Activated naive CD4-positive, alpha-beta T cell treated with anti-CD3 and anti-CD28 coated beads, Interleukin-2, amount 10 ng/mL, durations not matched to agents 7 days and 5 days (primary cell): ENCODE measurements at places on chromosomes 7 and 10.
A peak's percentile ranks its signal among the peaks of the same experiment; 100 is the strongest.

DNA sequence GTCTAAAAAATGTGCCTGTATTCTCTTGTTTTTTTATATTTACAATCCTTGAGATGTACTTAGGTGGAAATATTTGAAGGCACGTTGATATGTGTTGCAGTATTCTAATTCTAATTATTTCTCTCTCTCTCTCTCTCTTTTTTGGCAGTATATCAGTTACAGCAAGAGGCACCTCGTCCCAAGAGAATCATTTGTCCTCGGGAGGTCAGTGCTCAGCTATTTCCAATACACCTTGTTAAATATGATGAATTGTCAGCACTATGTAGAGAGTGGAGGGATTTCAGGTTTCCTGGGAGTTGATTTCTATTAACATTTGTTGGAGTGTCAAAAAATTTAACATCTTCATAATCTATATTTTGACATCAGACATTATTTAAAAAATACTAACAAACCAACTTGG, 173.2 kb downstream of the CHN2 start:
- H3K4me3 ChIP-seq = no peak overlapping the region
- no peaks in the 10 kb centered on the region for H3K4me1 ChIP-seq
- H3K36me3 ChIP-seq = no peaks in the 10 kb centered on the region
- no peak overlapping the region for H3K27ac ChIP-seq
- DNase-seq = no peak

DNA sequence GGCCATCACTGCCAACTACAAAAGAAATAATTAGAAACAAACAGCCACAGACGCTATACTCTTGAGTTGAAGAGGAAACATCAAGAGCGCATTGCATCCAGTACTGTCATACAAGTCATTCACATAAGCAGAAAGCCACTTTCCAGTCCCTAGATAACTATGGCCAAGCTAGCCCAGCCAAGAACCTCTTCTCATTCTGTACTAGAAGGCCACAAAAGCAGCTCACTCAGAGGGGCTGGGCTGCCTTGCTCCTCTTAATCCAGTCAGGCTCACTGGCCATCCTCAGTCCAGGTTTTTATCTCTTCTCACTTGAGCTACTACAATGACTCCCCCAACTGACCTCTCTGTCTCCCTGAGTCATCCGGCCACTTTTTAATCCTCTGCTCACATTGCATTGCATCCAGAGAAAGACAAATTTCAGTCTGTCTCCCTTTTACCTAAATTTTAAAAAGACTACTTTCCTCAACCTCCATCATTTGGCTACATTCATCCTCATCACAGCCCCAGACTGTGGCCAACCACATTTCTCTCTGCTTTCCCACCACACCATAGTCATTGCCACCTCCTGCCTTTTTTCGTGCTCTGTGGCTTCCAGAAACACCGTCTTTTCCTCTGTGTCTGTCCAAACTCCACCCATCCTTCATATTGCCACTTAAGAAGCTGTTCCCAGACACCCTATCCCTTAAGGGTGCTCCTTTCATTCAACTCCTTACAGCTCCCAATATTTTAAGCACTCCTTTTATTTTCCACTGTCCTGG, 25.0 kb downstream of the PPP1R3C start:
- H3K36me3 ChIP-seq = no peaks in the 10 kb centered on the region
- DNase-seq = no peak
- H3K4me3 ChIP-seq = no peak overlapping the region
- H3K27ac ChIP-seq = no peak overlapping the region
- H3K27me3 ChIP-seq = no peaks in the 10 kb centered on the region
- H3K4me1 ChIP-seq = no peaks in the 10 kb centered on the region

DNA sequence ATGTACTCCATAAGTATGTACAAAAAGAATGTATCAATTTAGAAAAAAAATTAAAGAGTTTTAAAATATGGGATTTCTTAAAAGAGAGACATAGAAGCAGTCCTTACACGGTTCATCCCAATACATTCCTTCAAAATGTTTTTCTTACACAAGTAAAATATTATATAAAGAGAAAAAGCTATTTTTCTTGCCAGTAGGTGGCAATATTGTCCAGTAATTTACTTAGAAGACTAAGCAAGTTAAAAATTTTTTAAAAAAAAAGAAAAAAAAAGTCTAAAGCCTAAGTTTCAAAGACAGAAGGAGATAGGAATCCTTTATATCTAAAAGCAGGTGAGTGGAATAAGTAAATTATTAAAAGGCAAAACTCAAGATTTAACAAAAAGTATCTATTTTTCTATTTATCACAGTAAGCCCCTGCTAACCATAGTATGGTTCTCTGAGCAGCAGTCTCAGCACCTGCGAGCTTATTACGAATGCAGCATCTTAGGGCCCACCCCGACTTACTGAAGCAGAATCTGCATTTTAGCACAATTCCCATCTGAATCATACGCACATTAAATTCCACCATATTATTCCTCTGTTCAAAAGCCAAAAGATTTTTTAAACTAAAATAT, 240.6 kb downstream of the DGKI start:
- H3K27me3 ChIP-seq = peaks cover 8% of the 10 kb centered on the region
- no peak for DNase-seq
- no peaks in the 10 kb centered on the region for H3K36me3 ChIP-seq
- no peak overlapping the region for H3K4me3 ChIP-seq
- no peak overlapping the region for H3K27ac ChIP-seq

GRCh38 chr10:13719425-13719824, 132.7 kb downstream of the PRPF18 start:
- peaks cover 19% of the 10 kb centered on the region for H3K27me3 ChIP-seq
- H3K27ac ChIP-seq = no peak overlapping the region
- H3K4me3 ChIP-seq = no peak overlapping the region
- H3K4me1 ChIP-seq = peaks cover 16% of the 10 kb centered on the region

- H3K4me3 ChIP-seq = peak overlapping the region; percentile 76
- H3K4me1 ChIP-seq = peaks cover 21% of the 10 kb centered on the region
- DNase-seq = no peak
These were observed 1.2 kb upstream of the ITGB1 start for GRCh38 chr10:32959006-32959920.

- DNase-seq = no peak
- H3K4me1 ChIP-seq = no peaks in the 10 kb centered on the region
- peaks cover 22% of the 10 kb centered on the region for H3K36me3 ChIP-seq
These were observed 38.3 kb upstream of the EFCAB10 start for GRCh38 chr7:105619590-105619989.

DNA sequence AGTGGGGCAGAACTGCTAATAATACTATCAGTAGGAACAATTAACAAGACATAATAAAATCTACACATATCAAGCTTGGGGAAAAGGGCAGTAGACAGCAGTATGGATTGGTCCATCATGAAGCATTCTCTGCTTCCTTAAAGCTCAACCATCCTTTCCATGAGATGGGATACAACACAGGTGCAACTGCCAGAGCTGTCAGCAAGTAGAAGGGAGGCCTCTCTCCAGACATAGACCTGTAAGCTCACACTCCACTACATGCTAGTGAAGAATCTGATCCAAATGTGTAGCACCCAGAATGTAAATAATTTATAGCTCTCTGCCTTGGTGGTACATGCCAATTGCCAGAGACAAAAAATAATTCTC, 41.5 kb upstream of the ANAPC16 start:
- no peak overlapping the region for H3K4me3 ChIP-seq
- no peak overlapping the region for H3K27ac ChIP-seq
- H3K27me3 ChIP-seq = no peaks in the 10 kb centered on the region
- peaks cover 12% of the 10 kb centered on the region for H3K36me3 ChIP-seq

DNA sequence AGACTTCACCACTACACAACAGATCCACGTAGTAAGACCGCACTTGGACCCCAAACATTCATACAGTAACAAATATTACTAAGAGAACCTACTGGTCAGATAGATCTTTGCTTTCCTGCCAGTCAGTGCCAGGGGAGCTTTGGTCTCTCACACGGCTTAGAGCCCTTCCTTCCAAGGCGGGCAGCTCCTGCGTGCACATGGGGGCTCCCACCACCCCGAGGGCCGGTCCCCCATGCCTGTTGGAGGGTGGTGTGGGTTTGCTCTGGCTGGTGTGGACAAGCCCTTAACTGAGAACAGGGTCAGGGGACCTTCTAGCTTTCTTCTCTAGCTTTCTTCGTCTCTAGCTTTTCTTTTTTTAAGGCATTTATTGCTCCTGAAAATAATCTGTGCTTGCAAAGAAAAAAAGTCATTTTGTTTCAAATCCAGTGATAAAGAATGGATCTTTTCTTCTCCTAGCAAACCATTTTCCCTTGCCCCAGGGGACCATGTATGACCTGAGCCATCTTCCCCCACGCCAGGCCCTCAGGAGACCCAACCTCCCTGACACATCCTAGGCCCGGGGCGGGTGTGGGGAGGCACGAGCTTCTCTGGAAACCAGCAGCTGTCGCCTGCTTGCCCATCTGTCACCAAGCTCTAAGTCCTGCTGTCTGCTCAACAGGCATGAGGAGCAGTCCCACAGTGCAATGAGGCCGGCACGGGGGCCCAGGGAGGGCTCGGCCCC, 591.1 kb downstream of the PTPRN2 start:
- H3K27me3 ChIP-seq = no peaks in the 10 kb centered on the region
- DNase-seq = no peak
- no peak overlapping the region for H3K27ac ChIP-seq
- no peaks in the 10 kb centered on the region for H3K36me3 ChIP-seq
- H3K4me3 ChIP-seq = no peak overlapping the region

DNA sequence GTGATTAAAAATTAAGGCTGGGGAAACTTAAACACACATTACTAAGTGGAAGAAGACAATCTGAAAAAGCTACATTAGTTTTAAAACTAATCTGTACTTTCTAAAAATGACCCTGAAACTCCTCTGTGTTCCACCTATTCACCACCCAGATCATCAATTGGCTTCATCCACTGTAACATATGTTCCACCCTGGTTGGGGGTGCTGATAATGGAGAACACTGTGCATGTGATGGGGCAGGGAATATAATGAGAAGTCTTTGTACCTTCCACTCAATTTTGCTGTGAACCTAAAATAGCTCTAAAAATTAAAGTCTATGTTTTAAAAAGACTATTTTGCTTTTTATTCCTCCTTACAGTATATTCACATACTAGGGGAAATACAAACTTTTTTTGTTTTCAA, 132.7 kb downstream of the CNOT4 start:
- H3K4me3 ChIP-seq = no peak overlapping the region
- H3K4me1 ChIP-seq = no peaks in the 10 kb centered on the region
- DNase-seq = no peak
- no peaks in the 10 kb centered on the region for H3K27me3 ChIP-seq
- H3K36me3 ChIP-seq = no peaks in the 10 kb centered on the region

DNA sequence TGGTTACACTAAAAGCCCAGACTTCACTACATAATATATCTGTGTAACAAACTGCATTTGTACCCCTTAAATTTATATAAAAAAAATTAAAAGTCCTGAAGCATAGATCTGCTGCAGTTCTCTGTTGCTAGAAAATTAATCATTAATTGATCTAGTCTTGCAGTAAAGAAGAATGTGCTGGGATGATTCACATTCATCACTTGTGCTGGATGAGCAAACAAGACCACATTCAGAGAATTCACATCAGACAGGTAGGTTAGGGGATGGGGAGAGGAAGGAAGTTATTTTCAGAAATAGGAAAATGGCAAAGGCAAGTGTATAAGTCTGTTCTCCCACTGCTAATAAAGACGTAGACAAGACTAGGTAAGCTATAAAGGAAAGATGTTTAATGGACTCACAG, 1019.0 kb downstream of the KCNMA1 start:
- H3K4me1 ChIP-seq = no peaks in the 10 kb centered on the region
- no peaks in the 10 kb centered on the region for H3K36me3 ChIP-seq
- H3K27me3 ChIP-seq = no peaks in the 10 kb centered on the region
- H3K4me3 ChIP-seq = no peak overlapping the region
- no peak for DNase-seq

GRCh38 chr10:78320506-78320905, 286.8 kb downstream of the RPS24 start:
- H3K27ac ChIP-seq = peak overlapping the region; percentile 12
- H3K36me3 ChIP-seq = no peaks in the 10 kb centered on the region
- H3K4me1 ChIP-seq = peaks cover 25% of the 10 kb centered on the region
- DNase-seq = no peak
- H3K4me3 ChIP-seq = no peak overlapping the region
- H3K27me3 ChIP-seq = peaks cover 3% of the 10 kb centered on the region

DNA sequence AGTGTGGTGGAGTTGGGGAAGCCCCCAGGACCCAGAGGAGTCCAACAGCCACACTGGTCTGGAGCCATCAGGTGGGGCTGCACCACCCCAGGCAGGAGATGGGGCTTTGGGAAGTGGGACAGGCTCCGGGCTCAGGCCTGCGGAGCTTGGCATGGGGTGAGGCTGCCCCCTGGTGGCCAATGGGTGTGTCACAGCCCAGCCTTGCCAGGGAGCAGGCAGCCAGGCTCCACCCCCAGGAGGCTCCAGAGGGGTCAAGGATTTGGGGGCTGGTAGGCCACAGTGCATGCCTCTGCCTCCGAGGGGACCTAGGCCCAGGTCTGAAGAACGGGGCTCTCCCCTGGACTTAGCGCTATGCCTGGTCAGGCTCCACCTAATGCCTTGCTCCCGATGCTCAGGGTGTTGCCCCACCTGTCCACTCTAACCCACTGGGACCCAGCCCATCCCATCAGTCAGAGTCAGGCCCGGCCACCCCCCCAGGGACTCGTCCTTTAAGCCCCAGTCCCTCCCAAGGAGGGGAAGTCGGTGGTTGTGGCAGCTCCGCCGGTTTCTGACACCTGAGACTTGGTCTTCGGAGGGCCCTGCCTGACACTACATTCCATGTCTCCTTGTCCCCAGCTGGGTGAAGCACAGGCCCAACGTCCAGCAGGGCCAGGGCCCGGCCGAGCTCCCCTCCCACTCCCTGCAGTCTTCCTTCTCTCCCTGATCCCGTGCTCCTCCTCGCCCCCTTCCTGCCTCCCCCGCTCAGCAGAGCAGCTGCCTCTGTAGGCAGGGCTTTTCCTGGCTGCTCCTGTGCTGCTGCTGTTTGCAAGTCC, 11.3 kb upstream of the SAMD8 start:
- no peak overlapping the region for H3K27ac ChIP-seq
- DNase-seq = peak; percentile 85
- H3K4me1 ChIP-seq = peaks cover 4% of the 10 kb centered on the region

DNA sequence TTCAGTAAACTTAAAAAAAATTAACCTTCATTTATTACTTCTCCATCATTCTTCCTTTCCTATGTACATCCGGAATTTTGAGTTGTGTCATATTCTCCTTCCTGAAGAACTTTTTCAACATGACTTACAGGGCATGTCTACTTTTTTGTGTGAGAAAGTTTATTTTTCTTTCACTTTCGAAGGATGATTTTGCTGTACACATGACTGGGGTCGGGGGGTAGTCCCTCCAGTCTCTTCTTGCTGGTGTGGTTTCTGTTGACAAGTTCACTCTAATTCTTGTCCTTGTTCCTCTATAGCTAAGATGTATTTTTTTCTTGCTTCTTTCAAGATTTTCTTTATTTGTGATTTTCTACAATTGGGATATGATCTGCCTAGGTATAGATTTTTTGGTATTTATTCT, 55.8 kb downstream of the INPP5A start:
- DNase-seq = peak; percentile 45
- H3K27me3 ChIP-seq = no peaks in the 10 kb centered on the region
- peaks cover 8% of the 10 kb centered on the region for H3K36me3 ChIP-seq
- H3K4me3 ChIP-seq = no peak overlapping the region
- peak overlapping the region; percentile 74 for H3K27ac ChIP-seq

GRCh38 chr10:71262027-71262426, 49.7 kb downstream of the UNC5B start:
- no peak overlapping the region for H3K27ac ChIP-seq
- no peaks in the 10 kb centered on the region for H3K36me3 ChIP-seq
- H3K4me1 ChIP-seq = no peaks in the 10 kb centered on the region
- H3K4me3 ChIP-seq = no peak overlapping the region
- DNase-seq = no peak

GRCh38 chr7:19143881-19144574, 1.2 kb downstream of the FERD3L start:
- no peak overlapping the region for H3K4me3 ChIP-seq
- no peaks in the 10 kb centered on the region for H3K36me3 ChIP-seq
- DNase-seq = no peak
